ENCODE measurements at places on chromosomes 4 and X.

GRCh38 chr4:126715067-126715466, 917.7 kb upstream of the INTU start:
- DNase-seq: no peak

DNA sequence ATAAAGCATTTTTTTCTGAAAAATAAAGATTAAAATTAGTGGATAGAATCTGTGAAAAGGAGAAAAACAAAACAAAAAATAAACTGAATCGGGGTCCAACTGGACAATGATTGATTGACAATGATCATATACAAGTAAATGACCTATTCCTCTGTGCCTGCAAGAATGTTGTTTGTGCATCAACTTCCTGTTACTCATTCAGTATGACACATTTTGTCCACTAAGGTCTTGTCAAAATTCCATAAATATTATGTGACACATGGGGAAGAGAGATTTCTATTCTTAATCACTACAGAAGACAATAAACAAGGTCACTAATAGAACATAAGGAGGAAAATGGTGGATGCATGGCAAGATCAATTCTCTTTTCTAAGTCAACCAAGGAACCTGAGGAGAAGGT, 54.9 kb downstream of the F8 start:
- DNase-seq: no peak

DNA sequence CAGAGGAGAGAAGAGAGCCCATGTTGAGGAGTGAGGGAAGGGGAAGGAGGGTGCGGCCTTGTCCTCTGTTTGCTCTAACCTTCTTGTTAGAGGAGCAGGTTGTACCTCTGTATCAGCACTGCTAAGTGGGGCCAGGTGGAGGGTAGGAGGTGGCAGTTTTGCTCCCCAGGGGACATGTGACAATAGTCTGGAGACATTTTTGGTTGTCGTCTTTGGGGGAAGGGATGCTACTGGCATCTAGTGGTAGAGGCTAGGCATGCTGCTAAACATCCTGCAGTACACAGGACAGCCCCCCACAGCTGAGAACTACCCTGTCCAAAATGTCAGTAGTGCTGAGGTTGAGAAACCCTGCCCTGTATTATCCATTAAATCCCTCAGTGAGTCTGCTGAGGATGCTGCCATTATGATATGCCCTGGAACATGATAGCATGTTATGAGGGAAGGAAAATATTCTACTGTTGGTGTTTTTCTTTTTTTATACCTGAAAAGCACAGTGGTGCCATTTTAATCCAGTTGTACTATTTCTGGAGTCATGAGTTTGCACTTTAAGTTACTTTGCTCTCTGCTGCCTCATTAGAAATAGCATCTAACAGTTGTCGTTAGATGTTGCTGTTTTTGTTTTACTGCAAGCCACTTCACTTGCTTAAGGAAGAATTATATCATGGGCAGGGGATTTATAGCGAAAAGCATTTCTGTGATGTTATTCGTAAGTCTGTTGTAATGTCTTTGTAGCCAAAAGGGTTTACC, 90.6 kb downstream of the LRP2BP start:
- DNase-seq: no peak

GRCh38 chrX:66232296-66232695, 68.2 kb downstream of the HEPH start:
- DNase-seq: no peak

DNA sequence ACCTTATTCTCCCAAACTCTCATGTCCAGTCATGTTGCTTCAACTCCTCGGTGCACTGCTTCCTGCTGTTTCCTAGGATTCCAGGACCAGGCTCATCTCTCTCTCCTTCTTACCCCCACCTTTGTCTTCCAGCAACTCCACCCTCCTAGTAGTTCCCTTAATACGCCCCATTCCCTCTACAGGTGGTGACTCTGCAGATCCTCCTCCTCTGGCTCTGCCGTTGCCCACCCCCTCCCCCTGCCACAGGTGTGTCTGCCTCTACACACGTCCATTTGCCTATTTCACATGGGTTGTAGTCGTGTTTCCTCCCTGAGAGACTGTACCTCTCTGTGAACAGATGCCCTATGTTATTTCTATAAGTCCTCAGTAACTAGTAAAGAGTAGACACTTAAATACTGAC, 32.4 kb downstream of the CDS1 start:
- DNase-seq: no peak

GRCh38 chrX:129359269-129359668, 164.0 kb downstream of the SMARCA1 start:
- DNase-seq: no peak

- DNase-seq: no peak
Observed at GRCh38 chrX:134752981-134753717, 94.9 kb upstream of the PLAC1 start.

- DNase-seq: no peak
Observed at GRCh38 chr4:16952896-16953630, 54.6 kb upstream of the LDB2 start.

DNA sequence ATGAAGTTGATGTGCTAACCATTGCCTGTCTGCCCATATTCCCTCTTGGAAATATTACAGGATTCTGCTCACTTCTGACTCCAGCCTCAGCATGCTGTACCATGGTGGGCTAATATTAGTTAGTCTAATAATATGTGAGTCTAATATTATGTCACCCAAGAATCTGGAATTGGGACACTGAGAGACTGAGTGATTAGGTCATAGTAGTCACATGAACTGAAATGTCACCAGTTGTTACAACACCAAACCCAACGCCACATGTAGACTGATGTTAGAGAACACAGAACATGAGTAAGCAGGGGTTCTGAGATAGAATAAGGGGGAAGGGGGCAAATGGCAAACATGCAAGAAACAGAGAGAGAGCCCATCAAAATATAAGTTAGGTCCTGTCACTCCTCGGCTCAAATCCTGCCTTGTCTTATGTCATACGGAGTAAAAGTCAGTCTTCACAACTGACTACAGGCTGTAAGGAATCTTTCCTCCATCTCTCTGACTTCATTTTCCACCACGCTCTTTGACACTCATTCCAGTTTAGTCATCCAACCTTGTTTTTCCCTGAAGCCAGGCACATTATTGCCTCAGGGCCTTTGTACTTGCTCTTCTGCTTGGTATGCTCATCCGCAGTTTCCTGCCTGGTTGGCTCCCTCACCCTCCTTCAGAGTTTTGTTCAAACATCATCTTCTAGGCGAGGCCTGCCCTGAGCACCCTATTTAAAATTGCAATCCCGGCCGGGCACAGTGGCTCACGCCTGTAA, 9.6 kb upstream of the SLAIN2 start:
- no peak for DNase-seq

DNA sequence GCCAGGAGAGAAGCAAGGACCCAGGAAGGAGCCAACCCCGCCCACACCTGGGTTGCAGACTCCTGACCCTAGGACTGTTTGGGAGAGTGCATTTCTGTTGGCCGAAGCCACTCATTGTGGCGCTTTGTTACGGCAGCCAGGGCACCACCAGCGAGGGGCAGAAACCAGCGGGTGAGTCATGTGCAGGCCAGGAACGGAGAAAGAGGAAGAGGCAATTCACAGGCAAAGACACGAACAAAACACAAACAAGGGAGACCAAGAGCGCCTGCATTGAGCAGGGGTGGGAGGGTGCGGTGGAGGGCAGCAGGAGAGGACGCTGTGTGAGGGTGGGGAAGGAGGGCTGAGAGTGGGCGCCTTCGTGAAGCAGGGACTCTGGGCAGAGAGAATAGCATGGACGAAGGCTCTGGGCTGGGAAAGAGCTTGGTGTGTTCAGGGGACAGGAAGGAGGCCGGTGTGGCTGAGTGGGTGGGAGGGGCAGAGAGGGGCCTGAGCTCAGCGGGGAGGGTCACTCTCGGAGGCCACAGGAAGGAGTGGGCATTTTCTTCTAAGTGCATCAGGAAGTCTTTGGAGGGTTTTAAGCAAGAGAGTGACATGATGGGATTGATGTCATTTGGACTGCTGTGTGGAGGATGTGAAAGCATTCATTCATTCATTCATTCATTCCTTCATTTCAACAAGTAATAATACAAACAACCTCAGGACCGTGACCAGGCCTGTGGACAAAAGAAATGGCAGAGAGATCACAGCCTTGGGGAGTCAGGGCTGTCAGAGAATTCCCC, 12.2 kb upstream of the WFS1 start:
- no peak for DNase-seq

DNA sequence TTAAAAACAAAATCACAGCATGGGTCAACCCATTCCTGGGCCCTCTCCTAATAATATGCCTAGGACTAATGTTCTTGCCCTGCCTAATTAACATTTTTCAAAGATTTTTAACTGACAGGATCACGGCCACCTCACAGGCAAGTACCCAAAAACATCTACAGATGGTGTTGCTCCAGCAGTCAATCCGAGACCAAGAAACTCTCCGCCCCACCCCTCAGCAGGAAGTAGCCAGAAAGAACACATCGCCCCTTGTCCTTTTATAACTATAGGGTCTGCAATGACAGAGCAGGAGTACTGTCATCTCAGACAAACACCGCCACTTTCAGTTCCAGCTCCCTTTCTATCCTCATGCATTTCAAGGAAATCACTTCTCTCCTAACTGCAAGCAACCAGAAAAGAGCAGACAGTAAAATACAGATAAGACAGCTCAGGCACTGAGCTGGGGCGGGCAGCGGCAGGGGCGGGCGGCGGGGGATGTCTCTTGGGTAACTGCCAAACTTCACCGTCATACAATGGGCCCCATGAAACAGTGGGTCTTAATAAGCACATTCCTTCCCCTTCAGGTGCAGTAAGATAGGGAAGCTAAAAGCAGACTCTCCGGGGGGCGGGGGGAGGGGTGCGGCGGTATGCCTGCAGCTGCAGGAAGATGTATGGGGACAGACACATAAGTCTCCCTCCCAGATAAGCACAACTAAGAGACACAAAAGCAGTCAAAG, 67.4 kb downstream of the ZNF182 start:
- DNase-seq: no peak
